ENCODE measurements at places on chromosomes 4 and X.

DNA sequence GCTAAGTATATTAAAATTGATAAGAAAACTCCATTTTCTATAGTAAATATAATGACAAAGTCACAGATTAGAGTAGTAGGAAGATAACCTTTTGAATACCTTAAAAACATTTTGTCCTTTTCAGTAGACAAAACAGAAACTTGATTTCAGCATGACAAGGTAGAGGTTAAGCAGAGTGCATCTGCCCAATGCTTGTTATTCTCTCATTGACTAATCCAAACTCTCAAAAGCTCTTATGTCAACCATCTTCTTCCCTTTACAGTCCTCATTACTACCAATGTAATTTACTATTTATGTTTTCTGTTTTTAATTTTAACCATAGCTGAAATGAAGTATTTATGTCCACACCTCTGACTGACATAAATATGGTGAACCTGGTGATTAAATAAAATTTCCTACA lies 11.1 kb downstream of the NIPAL1 start:
- no peak for DNase-seq

- no peak for DNase-seq
These were observed 189.8 kb upstream of the AFF2 start for GRCh38 chrX:148310426-148311165.

- no peak for DNase-seq
These were observed 46.9 kb upstream of the SYTL5 start for GRCh38 chrX:37959212-37960021.

DNA sequence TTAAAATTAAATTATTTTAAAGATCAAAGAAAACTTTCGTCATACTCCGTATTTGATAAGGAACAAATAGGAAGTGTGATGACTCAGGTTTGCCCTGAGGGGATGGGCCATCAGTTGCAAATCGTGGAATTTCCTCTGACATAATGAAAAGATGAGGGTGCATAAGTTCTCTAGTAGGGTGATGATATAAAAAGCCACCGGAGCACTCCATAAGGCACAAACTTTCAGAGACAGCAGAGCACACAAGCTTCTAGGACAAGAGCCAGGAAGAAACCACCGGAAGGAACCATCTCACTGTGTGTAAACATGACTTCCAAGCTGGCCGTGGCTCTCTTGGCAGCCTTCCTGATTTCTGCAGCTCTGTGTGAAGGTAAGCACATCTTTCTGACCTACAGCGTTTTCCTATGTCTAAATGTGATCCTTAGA lies at the start of gene CXCL8:
CXCL8 (plus strand) TSS at position 217 of the 426 bp plus-strand sequence; CDS start at position 307, 90 bp downstream.
- DNase-seq = peak; percentile 30

- no peak for DNase-seq
These were observed 146.4 kb upstream of the EOLA2 start for GRCh38 chrX:150084496-150085229.

DNA sequence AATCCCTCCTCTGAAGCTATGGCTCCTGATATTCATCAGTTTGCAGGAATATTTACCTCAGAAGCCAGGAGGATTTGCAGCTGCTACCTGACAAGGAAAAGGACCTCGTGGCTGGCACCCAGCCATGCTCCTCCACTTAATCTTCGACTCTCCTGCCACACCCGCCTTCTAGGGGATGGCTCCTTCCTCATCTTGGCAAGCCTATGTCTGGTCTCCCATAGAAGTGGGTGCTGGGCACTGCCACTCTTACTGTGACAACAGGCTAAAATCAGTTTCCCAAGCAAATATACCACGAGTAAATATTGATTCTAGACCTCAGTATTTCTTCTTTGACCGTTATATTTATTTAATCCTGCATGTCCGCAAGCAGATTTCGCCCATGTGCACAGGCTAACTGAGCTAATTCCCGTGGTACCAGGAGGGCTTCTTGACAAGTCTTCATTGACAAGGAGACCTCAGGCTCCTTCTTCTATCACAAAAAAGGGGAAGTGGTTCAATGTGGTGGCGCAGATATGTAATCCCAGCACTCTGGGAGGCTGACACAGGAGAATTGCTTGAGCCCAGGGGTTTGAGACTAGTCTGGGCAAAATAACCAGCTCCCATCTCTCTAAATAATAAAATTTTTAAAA lies 52.6 kb upstream of the DCTD start:
- no peak for DNase-seq

DNA sequence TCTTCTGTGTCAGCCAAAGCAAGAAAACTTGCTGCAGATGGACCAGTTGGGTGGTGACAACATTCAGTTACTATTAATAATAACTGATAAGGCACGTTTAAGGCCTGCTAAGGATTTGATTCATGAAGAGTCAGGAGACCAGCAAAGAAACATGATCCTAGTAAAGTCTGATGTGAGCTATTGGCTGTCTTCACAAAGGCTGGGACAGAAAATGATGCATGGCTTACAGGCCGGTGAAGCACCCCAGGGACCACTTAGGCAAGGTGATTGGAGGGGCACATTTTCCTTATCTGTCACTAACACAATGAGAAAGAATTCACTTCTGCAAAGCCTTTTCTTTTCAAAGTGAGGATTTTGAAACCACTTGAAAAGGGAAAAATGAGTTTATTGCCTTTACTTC lies 65.4 kb upstream of the TRPC3 start:
- DNase-seq = no peak

DNA sequence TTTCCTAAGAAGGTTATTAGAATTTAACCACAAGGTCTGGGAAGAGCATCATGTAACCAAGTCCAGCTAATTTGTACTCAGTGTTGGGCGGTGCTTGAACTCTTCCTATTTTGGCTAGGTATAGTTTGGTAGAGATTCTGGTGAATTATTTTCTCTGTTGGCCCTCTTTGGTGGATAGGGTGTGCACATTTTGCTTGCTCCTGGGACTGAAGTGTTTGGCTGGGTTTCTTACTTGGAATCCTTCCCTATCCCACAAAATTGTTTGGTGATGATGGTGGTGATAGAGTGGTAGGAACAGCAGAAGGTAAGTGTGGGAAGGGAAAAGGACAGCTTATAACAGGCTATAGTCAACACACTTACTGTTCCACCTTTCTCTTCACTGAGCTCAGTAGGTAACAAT lies 194.8 kb upstream of the GPC4 start:
- DNase-seq = no peak

DNA sequence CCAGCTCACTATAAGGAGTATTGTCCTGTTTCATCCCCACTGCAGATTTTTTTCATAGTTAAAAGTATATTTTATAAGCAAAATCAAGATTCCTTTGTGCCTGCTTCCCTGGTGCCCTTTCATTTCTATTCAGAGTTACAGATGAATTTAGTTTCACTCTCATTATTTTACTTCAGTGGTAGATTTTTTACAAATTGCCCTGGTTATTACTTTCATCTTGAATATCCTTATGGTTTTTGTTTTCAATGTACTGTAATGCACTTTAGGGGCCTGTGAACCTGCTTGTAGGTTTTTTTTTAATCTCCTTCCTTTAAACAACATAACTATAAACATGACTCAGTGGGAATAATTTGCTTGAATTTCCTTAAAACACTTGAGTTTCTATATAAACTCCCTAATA lies 126.8 kb downstream of the GPR143 start:
- DNase-seq = no peak

DNA sequence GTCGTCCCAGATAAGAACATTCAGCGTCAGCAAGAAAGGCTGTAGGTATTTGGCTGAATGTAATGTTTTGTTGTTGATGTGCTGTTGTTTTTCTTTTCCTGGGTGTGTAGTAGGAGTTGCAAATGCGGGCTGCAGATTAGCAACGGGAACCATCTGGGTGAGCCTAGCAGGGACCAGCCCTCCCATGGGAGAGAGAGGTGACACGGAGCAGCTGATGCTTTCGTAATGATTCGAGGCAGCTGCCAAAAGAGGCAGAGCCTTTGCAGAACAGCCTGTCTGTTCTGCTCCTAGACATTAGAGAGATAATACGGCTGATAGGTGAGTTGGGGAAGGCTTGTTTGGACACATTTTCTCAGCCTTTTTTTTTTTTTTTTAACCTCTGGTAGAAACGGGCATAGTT lies 25.3 kb downstream of the ARSF start:
- no peak for DNase-seq

DNA sequence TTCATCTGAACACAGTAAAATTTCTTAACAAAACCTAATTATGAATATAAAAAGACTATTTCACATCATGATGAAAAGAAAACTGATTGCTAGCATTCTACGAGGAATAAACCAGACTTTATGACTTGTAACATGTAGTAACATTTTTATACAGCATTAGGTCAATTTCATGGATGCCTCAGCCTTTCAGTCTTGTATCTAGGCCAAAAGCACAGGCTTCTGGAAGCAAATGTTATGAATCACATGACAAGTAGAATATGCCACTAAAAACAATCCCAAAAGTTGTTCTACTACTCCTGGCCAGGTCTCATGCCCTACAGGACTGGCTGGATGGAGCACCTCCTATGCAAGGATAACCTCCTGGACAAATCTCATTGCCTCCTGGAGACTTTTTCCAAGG lies 101.2 kb downstream of the ARHGAP6 start:
- DNase-seq = no peak

DNA sequence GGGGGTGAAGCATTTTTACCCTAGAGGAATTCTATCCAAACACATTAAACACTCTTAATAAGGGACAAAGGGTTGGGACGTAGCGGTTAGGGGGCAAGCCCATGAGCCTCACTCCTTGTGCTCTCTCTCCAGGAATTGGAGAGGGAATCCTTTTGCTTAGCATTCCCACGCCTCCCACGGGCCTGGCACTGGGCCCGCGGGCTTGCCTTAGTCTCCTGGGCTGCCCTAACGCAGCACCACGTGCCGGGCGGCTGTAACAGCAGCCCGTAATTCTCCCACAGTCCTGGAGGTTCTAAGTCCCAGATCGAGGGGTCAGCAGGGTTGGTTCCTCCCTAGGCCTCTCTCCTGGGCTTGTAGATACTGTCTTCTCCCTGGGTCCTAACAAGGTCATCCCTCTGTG lies 67.5 kb downstream of the TBL1X start:
- DNase-seq = no peak

DNA sequence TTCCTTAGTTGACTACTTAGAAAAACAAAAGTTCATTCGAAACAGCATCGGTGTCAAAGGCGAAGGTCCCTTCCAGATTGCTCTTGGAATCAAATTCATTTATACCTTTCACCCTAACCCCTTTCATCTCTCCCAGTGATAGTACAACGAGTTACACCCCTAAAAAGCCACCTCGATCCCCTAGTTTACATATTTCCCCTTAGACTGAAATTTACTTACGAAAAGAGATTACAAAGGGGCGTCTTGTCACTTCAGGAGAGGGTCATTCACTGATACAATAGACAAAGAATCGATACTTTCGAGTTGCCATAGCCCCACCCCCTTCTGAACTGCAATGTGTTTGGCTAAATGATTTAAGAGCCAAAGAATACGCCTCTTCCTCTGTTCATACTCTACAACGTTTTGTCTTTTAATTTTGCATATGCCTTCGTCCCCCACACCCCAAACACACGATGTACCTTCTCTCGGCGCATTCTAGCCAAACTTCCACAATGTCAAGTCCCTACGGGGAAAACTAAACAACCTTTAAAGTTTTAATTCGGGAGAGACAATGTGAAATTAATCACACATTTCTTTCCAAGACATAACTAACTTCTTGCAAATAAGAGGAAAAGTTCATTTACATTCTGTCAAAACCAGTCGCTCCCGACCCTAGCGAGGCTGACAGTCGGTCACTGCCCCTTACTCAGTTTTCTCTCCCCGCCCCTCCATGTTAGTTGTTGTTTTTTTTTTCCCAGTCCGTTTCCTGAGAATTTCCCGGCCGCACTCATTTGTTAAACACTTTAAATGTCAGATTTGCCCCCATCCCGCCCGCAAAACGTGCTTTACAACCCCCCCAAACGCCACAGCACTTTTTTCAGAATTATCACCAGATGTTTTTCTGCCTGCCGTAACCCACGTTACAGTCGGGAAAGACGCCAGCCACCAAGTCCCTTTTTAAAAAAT lies 88.6 kb downstream of the HPRT1 start:
- DNase-seq = no peak

GRCh38 chrX:12895866-12896265 lies 10.6 kb upstream of the TLR8 start:
- no peak for DNase-seq

- DNase-seq = no peak
These were observed 127.1 kb downstream of the CHIC2 start for GRCh38 chr4:53937327-53937726.

- DNase-seq = no peak
These were observed 33.1 kb downstream of the SLC10A7 start for GRCh38 chr4:146488495-146489174.

- DNase-seq = no peak
These were observed 37.4 kb downstream of the NFXL1 start for GRCh38 chr4:47876784-47877546.

GRCh38 chr4:40745285-40745984 lies 4.3 kb upstream of the NSUN7 start:
- DNase-seq = no peak

- DNase-seq = no peak
These were observed 476.2 kb downstream of the RAB28 start for GRCh38 chr4:13007802-13008470.

- no peak for DNase-seq
These were observed 10.5 kb upstream of the TLR3 start for GRCh38 chr4:186058253-186058979.

GRCh38 chrX:38649674-38650647 lies 88.6 kb downstream of the TSPAN7 start:
- DNase-seq = no peak

DNA sequence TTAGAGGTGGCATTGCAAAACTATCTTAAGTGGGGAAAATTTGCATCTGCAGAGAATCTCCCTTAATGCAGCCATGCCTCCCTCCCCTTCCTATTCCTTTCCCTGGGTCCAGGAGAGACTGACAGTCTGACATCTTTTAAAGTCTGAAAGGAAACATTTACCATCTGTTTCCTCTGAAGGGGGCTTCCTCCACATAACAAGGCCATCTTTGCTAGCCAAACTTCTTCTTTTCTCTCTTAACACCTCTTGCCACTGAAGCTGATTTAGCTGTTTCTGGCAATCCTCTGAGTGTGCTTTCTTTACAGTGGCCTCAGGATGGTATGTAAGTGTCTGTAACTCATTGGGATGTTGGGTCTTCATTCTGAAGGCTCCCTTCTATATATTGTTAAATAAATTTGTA lies 34.6 kb upstream of the AADAT start:
- no peak for DNase-seq

- no peak for DNase-seq
These were observed 26.9 kb downstream of the ASB9 start for GRCh38 chrX:15242899-15243555.

DNA sequence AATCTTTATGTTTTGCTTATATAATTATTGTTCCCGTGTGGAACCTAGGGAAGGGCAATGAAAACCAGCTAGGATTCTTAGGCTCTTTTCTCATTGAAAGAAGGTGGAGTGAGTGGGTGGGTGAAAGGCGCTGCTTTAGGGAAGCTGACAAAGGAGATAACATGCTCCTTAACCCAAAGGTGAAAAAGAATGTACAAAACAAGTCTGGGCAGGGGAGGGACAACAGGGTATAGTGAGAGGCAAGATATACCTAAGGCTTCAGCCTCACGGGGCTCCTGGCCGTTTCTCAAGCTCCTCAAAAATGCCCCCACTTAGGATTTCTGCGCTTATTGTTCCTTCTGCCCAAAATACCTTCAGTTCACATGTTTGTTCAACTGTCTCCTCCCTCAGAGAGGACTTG lies 1.8 kb downstream of the SH2D1A start:
- DNase-seq = no peak

GRCh38 chr4:7736436-7737267 lies 203.0 kb downstream of the AFAP1 start:
- no peak for DNase-seq
